Cerebellum (tissue), 4 donors: ENCODE measurements at places on chromosomes 7 and 10.

DNA sequence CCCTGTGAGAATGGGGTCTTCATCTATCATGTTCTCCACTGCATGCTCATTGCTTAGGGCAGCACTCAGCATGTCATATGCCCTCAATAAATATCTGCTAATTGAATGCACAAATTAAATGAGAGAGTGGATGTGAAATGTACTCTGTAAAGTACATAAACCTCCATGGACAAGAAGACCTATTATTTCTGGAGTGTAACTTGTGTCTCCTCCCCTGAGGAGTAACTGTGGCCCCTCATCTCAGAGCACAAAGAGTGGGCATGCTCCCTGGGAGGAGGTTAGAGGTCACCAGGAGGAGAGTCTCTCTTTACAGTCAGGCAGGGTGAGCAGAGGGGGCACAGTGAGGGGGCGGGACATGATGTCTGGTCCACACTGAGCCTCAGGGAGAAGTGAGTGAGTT lies 313.6 kb upstream of the PODXL start:
- no peak for DNase-seq

DNA sequence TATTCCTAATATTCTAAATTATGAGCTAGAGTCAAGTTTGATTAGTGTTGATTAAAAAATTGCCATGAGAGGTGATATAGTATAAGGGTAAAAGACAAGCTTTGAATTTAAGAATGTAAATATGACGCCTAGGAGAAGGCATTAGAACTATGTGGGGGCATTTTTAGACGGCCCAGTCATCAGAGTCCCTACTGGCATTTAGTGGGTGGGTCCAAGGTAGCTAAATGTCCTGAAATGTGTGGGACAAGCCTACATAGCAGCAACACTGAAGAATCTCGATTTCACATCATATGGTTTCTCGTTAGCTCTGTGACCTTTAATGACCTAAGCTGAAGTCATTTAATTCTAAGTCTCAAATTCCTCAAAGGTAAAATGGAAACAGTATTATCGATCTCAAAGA lies 133.5 kb downstream of the SGMS1 start:
- DNase-seq: no peak

- DNase-seq: no peak
These were observed 28.0 kb upstream of the PALS2 start for GRCh38 chr7:24545215-24545614.

GRCh38 chr7:66050337-66050957 lies 25.2 kb upstream of the ASL start:
- peak; percentile 6 for DNase-seq

GRCh38 chr10:133275684-133276092 lies 980 bp downstream of the ADAM8 start:
- DNase-seq: no peak

DNA sequence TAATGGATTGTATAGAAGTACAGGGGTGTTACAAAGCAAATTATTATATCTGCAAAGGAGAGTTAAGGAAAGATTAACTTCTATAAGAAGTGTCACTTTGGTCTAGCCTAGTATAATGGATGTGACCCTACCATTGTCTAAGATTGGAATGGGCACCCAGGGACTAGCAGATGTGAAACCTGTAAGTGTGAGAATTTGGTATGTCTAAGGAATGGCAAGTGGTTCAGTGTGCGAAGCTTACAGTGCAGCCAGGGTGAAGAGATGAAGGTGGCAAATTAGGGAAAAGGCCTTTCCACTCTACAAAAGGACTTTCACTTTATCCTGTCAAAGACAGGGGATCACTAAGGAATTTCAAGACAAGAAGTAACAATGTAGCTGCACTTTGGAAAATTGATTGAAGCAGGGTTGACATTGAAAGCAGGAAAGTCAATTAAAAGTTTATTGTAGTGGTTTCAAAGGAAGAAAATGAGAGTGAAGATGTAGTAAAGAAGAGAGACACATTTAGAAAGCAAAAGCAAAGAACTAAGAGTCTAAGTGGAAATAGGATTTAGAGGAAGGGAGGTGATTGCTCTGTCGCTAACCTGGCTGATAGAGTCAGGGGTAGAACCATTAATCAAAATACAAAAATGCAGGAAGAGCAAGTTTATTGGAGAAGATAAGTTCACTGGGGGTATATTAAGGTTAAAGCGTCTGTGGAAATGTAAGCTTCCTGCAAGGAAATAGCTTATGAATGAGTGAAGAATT lies 47.4 kb downstream of the KCND2 start:
- no peak for DNase-seq

DNA sequence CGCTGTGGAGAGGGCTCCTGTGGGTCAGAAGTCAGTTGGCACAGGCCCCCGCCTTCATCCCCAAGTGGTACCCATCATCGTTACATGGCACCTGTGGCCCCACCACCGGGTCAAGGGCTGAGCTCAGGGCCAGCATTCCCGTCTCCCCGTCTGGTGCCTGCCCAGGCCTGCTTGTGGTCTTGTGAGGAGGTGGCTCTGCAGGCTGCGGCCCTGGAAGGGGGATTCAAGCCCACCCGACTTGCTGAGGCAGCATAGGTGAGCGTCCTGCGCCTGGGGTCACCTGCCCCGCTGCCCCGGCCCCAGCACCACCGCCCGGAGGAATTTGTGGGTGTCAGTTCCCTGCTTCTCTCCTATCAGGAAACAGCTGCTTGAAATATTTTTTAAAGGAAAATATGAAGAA lies 53.0 kb upstream of the EN2 start:
- DNase-seq: no peak

DNA sequence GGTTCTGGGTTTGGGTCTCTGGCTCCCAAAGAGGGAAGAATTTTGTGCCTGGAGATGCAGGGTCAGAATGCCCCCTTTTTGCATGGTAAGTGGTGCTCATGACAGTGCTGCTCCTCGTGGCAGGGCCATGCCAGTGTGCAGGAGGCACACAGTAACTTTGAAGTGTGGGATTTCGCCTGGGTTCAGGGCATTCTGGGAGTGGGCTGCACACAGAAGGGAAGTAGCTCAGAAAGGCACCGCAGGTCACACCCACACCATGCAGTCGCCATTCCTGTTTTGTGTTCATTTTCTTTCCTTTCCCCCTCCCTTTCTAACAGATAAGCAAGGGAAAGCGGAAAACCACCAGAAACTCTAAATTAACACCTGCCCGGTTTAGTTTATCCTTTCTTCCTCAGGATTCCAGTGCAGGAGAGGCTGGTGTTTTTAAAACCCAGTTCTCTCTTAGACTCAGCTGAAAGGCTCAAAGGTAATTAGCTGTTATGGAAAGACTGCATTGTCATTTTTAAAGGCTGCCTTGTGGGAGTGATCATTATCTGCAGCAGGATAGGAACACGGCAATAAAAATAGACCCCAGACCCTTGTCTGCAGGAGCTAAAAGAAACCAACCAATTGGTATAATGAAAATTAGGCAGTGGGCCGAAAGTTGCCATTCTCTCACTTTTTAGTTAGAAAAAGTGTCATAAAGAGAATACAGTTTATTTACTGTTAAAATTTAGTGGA lies 50.2 kb downstream of the EEPD1 start:
- DNase-seq: no peak

DNA sequence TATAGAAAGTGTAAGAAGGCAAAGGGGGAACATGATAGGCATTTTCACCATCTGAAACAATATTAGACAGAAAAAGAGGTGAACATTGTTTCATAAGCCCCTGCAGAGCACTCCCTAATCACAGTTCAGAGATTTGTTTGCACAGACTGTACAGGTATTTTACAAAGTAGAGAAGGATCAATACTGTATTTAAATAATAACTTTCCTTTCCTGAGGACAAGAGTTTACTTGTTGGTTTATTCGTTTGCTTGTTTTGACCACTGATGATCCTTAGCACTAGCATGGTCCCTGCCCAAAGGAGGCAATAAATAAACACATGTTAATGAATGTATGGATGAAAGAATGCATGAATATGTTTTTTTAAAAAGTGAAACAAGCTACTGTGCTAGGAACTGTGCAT lies 690.1 kb upstream of the COBL start:
- DNase-seq: no peak

- peak; percentile 97 for DNase-seq
These were observed at the start of gene NDUFA5 for GRCh38 chr7:123557398-123558288. NDUFA5 (minus strand) TSS chr7:123557818; CDS start chr7:123557795, 23 bp downstream.
